ENCODE measurements at places on chromosomes 11 and 22.

DNA sequence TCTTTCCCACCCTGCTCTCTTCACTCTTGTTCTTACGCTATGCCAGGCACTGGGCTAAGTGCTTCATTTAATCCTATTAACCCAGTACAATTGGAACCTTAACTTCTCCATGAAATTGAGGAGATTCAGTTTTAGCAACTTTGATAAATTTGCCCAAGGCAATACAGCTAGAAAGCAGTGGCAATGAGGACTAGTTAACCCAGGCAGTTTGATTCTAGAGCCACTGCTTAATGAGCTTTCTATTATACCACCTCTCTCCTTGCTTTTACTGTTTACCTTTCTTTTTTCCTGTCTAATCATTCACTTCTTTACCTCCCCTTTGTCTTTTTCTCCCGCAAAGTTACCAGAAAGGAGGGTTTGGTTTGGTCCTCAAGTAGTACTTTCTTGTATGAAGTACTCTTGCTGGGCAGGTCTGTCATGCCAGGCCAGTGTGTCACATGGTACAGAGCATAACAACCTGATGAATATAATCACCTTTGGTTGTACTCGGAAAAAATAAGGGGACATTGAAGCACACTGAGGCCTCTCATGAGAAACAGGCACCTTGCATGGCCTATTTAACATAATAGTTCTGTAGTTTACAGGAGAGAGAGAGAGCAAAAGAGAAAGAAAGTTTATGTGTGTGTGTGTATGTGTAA is 70.6 kb downstream of the PDHX start:
- DNase-seq = no peak

DNA sequence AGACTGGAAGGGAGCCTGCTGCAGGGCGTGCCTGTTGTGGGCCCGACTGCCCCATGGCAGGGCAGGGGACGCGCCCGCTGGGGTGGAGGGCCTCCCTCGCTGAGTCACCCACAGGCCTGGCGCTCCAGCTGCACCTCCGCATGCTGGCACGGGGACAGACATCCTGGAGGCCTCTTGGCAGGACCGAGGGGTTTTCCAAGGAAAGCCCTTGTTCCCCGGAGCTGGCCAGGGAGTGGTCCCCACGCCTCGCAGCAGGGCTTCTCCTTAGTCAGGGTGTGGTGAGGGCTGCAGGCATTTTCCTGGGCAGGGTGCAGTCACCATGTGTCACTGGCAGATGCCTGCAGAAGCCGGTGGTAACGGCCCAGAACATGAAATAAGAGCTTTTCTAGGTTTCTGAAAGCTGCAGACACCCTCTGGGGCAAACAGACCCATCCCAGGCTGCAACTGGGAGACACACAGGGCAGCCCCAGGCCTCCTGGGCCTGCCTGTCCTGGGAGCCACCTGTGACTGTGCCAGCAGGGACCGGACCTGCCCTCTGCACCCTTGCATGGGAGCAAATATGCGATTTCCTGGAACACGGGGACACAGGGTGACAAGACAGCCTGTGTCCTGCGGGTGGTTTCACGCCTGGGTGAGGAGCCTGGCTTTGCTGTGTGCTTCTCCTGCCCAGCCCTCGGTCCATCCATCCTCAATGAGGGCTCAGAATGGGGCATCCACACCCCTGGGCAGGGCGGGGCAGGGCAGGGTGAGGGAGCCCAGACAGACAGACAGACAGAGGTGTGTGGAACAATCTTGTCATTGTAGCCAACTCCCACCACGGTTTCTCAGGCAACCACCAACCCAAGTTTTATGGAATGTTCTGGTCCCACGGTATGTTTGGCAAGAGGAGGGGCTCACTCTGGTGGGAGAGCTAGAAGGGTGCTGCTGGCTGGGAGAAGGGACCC is 43.2 kb upstream of the FADD start:
- no peak for DNase-seq

- DNase-seq = no peak
These were observed 63.5 kb upstream of the PRDM11 start for GRCh38 chr11:45082744-45083543.

GRCh38 chr11:472272-472671 is 22.2 kb downstream of the PTDSS2 start:
- no peak for DNase-seq

- no peak for DNase-seq
These were observed 34.9 kb downstream of the ST3GAL4 start for GRCh38 chr11:126390272-126390867.

Data from NCI-H1694 treated with DMSO at 0.1 percent for 48 hours (cell line).